Left colon (tissue), 2 donors: ENCODE measurements at places on chromosomes 4 and X.

DNA sequence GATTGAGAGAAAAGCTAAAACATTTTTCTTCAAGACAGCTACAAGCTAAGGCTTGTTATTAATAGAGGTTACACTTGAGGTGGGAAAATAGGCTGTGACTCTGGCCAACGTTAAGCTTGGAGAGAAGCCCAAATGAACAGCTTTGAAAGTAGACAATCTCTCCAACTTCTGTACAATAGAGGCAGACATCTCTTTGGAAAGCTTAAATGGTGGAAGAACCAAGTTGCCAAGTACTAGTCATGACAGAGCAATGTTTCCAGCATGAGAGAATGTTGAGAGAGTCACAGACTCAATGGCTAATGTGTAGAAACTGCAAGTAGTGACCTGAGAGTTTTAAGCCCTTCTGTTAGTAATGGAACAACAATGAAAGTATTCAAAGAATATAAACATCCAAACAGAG is 298.1 kb downstream of the INPP4B start:
- no peak for DNase-seq

- no peak for DNase-seq
Observed at GRCh38 chr4:85491527-85491926, 16.6 kb downstream of the ARHGAP24 start.

DNA sequence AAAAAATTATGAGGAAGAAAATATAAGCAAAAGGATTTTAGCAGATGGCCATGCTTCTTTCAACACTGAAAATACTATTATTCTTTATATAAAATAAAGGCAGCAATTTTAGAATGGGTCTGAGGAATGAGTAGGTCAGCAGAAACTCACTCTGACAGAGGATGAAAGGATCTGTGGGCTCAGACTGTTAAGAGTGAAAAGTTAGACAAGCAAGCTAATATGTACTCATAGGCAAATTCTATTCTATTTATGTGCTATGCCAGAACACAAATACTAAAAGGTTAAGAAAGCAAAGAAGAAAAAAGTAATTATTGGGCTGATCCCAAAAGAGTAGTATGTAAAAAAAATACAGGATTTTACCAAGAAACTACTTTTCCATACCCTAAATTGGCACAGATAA is 13.9 kb downstream of the LCORL start:
- DNase-seq, result no peak

DNA sequence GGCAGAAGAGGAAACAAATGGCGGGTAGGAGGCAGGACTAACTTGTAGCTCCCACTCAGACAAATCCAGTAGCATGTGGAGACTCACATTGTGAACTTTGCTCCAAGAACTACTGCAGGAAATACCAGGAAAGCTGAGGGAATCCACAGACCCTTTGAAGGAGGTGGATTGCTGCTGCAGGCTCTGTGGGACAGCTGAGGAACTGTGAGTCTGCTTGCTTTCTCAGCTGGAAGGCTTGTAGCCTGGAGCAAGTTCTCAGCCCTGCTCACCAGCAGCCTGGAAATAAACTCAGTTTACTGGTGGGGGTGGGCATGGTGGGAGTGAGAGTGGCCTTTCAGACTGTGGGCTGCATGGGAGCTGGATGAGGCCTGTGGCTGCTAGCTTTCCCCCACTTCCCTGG is 16.0 kb downstream of the RTL3 start:
- DNase-seq, result no peak

GRCh38 chrX:27884654-27885053 is 76.9 kb downstream of the MAGEB10 start:
- DNase-seq, result no peak

DNA sequence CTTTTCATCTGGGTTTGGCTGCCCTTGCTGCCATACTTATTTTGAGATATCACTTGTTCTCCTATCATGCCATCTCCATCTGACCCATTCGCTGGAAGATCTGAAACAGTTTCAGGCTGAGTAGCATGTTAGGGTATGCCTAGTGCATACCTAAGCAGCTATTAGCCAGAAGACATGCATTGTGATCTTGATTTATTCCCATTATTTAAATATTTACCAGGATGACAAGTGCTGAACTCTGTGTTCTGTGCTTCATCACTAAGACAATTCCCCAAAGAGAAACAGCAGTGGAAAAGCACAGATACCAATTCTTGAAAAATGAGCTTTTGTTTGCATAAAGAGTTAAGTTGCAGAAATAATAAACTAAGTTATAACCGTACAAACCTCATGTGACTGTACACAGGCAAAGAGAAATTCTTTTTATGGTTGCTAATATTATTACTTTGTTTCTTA is 271.0 kb upstream of the ARSJ start:
- DNase-seq, result no peak

GRCh38 chrX:86237482-86237881 is 89.2 kb downstream of the DACH2 start:
- no peak for DNase-seq

DNA sequence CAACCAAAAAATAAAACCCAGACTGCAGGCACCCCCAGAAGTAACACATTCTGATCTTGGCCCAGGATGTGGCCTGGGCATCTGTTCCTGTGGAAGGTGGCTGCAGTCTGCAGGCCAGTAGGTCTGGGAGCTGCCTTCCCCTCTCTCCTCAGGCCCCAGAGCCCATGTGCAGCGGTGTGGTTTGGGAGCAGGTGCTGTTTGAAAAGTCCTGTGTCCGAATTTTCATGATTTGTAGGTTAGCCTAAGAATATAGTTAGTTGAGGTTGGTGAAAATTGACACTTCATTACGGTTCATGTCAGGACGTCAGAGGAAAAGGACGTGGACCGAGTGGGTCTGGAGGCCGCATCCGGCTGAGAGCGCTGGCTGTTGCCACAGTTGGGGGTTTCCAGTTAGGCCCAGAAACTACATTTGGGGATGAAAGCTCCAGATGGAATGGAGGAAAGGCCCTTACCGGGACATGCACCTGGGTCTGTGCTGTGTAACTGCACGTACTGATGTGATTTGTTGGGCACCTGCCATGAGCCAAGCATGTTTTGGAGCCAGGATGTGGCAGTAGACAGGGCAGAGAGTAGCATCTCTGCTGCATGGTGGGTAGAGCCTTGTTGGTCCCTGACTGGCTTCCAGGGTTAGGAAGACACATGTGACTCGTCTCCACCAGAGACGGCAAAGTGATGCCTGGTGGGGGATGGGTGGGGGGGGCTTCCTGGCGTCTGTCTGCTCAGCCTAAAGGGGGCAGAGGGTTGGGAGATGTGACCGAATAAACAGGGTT is 21.7 kb upstream of the HGFAC start:
- no peak for DNase-seq

DNA sequence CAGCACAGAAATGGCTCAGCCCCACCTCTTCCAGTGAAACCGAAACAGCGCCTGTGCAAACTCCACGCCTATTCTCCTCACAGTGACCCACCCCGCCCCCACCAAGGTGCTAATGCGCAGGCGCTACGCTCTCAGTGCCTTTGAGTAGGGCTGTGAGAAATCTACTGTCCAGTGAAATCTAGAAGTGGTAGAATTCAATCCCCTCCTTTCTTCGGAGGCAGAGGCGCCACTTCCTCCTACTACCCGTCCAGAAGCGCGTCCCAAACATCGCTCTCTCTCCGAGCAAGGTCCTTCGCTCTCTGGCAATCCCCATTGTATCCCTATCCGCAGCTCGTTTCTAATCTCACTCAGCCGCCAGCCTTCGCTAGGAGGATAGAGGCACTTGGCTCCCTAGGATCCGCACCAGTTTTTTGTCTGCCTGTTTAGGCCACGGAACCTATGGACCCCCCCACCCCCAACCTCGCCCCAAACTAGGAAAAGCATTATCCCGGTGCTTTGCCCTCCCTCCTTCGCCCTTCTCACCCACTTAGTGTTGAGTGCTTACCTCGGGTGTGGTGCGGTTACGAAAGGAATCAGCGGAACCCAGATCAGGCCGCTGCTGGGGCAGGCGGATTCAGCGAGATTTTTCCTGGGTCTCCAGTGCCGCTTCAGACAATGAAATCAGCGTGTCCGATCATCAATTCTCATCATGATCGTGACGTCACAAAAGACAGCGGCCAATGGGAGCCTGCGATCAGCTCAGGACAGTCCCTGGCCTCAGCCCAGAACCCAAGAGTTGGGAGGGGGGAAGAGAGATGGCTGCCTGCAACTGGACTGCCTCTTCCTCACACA is at the start of gene HDX:
TSS of gene HDX (minus strand) at position 656 of the 831 bp plus-strand sequence. CDS start 27,056 bp downstream, outside the sequence.
- DNase-seq, result peak; percentile 84
